ENCODE measurements at places on chromosomes 2 and 18.
A peak's percentile ranks its signal among the peaks of the same experiment; 100 is the strongest.

DNA sequence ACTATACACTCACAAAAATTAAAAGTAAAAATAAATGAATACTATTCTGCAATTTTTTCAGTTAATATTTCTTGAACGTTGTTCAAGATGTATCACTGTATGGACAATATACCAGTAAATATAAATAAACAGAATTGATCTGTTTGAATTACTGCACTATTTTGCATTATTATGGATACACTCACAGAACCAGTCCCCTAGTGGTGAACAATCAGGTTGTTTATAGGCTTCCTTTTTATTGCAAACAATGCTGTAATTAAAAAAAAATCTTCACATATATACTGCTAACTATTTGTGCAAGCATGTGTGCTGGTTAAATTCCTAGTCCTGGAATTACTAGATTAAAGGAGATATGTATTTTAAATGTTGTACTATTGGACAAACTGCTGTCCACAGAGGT, 306.0 kb downstream of the FBXO15 start:
- no peak for DNase-seq

DNA sequence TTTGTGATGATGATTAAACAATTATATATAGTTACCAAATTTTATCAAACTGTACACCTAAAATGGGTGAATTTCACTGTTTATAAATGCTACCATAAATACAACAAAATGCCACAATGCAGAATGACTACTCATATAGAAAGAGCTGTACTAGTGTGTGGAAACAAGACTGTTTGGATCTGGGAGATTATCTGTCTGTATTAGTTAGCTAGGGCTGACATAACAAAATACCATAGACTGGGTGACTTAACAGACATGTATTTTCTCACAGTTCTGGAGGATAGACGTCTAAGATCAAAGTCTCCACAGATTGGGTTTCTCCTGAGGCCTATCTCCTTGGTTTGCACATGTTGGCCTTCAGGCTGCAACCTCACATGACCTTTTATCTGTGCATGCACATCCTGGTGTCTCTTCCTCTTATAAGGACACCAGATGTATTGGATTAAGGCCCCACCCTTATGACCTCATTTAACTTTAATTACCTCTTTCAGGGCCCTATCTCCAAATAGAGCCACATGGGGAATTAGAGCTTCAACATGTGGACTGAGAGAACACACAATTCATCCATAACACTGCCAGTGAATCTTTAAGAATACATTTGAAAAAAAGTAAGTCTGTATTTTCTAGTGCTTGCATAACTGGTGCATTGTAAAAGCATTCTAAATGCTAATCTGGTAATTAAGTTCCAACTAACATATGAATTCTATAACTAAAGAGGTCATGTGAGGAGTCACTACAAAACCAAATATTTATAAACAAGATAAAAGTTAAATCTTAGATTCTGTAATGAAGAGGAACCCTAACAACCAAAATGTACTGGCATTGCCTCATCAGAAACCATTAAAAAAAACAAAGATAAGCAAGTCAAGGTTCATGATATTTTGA, 699.6 kb downstream of the NYAP2 start:
- no peak for DNase-seq

GRCh38 chr2:174717273-174717672, 47.0 kb downstream of the CHRNA1 start:
- peak; percentile 56 for DNase-seq

- no peak for DNase-seq
Measured at GRCh38 chr2:211068108-211068780, 511.8 kb downstream of the CPS1 start.

GRCh38 chr2:232667989-232668583, 29.0 kb upstream of the GIGYF2 start:
- DNase-seq, result no peak

DNA sequence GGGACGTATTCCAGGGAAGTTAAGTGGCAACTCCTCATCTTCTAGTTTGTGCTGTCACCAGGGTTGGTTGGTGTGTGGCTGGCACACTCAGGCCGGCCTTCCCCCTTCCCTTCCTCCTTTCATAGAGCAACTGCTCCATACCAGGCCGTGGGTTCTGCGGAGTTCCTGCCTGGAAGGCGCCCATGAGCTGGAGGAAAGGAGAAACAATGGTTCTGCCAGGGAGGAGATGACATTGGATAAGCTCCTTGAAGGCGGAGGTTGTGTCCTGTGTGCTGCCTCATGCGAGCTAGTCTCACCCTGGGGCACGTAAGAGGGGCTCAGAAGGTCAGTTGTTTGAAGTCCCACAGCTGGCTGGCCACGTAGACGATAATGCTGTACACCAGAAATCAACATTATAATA, 19.2 kb downstream of the ASAP2 start:
- DNase-seq, result no peak

DNA sequence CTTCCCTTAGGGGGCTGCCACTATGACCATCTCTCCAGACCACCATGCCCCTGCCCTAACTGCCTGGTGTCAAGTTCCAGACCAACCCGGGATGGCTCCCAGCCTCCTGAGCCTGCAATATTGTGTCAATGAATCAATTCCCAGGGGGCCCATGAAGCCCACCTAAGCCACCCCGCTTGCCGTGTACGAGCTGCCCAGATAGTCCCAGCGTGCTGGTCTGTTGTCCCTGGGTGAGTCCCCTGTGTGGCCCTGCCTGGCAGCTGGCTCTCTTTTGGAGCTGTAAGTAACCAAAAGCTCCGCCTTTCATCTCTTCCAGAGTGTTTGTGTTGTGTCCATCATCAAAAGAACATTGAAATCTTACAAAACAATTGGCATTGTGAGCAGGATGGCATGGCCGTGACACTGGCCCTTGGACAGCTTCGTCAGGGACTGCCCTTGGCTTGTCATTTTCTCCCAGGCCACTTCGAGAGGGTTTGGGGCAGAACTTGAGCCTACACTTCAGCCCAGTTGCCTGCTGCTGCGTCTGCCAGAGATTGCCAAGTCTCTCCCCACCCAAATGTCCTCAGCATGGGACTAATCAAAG, 11.3 kb upstream of the MAL start:
- no peak for DNase-seq

GRCh38 chr2:166464187-166464586, 29.9 kb downstream of the SCN7A start:
- DNase-seq, result no peak

GRCh38 chr2:212723226-212723625, 184.6 kb upstream of the ERBB4 start:
- no peak for DNase-seq

GRCh38 chr2:40039549-40039948, 260.5 kb upstream of the THUMPD2 start:
- no peak for DNase-seq

DNA sequence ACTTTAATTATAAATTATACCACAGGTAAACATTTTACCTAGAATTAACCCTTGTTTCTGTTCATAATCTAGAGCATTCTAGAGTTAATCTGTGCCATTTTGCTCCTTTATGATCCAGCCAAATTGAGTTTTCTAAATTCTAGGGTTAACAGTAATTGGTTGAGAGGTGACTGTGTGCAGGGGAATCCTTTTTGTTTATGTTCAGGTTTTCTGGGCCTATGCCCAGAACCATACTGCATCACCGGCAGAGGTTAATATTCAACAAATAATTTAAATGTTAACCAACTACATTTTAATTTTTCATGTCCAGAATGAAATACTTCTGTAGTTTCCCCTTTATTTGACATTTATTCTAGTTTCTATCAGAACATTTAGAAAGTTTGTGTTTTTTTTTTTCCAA, 32.3 kb downstream of the CARF start:
- DNase-seq, result no peak

DNA sequence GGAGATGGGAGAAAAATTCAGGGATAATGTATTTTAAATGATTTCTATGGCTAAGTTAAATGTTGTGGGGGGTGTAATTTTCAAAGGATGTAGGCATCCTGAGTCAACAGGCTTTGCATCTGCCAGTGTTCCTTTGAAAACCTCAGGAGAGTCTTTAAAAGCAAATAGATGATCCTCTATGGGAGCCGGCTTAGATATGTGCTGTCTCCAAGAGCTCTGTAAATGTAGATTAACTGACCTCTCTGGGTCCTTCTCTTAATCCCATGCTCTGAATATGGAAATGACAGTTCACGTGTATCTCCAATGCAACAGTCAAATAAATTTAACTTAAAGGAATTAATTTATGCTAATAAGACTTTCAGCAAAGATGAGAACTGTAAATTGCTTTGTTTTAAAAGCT, 292.7 kb downstream of the ERBB4 start:
- no peak for DNase-seq

DNA sequence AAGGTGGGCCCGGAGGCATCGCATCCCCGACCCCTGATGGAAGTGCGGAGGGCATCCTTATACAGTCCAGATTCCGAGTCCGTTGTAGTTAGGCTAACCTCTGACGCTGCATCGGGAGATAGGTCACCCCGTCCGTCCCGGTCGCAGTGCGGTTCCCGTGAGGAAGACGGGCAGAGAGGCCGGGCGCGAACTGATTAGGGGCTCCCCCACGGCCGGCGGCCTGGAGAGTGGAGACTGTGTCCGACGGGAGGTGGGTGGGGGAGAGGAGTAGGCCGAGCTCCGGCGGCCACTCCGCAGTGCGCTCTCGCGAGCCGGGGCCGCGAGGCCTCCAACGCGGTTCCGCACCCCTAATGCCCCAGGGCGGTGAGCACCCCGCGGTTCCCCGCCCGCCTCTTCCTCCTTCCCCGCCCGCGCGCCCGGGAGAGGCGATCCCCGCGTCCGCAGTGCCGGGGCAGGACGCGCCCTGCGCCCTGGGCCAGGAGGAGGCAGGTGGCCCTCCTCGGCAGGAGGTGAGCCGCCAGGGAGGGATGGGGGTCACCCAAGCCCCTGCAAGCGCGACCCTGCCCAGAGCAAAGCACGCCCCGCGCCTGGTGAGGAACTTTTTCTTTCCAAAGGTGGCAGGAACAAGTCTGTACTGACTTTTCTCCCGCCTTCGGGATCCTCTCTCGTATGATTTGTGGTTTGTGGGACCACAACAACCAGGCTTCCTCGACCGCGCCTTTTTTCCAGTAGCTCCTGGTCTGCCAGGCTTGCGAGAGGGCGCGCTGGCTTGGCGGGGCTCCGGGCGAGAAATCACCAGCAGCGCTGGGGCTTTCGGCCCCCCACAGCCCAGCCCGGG, 1.4 kb upstream of the SP5 start:
- DNase-seq, result no peak

Measured in CD4-positive, alpha-beta T cell treated with Interleukin-6 at 100 ng/mL for 8 hours (primary cell).